Fibroblast of villous mesenchyme (primary cell): ENCODE measurements at places on chromosomes 7 and 10. TPM values are rescaled to one million over a fixed set of nuclear protein-coding genes. Genes with fewer than 3 reads are reported as not detected.

Gene BMPER
- 5.8 and 7.8 TPM in 2 replicates for total RNA-seq

Gene SPDYE6
- not detected in 2 replicates for total RNA-seq

Gene RAB18
- 44.1 and 61.7 TPM in 2 replicates for total RNA-seq

Gene CEP55
- 20.0 and 35.0 TPM in 2 replicates for total RNA-seq

Gene CFAP58
- 0.43 and 0.64 TPM in 2 replicates for total RNA-seq

Gene TFEC
- total RNA-seq, result not detected in 2 replicates

Gene BLOC1S2
- total RNA-seq, result 35.0 and 40.9 TPM in 2 replicates

Gene ERVW-1
- total RNA-seq, result not detected in 2 replicates

Gene SFMBT2
- 1.7 and 2.6 TPM in 2 replicates for total RNA-seq

Gene HOXA1
- 0.32 and 0.43 TPM in 2 replicates for total RNA-seq

Gene SPAG6
- total RNA-seq, result not detected in 2 replicates

Gene SEC31B
- 2.6 and 3.9 TPM in 2 replicates for total RNA-seq
